ENCODE measurements at places on chromosomes 13 and 19.

- DNase-seq = peak; percentile 27
Observed at GRCh38 chr19:32691952-32692726, 518 bp downstream of the NUDT19 start.

- no peak for DNase-seq
Observed at GRCh38 chr19:44356383-44357111, at the start of gene ZNF112. Gene ZNF112, minus strand, starts transcription at chr19:44356680. Its CDS starts 16,141 bp downstream, at chr19:44340539.

DNA sequence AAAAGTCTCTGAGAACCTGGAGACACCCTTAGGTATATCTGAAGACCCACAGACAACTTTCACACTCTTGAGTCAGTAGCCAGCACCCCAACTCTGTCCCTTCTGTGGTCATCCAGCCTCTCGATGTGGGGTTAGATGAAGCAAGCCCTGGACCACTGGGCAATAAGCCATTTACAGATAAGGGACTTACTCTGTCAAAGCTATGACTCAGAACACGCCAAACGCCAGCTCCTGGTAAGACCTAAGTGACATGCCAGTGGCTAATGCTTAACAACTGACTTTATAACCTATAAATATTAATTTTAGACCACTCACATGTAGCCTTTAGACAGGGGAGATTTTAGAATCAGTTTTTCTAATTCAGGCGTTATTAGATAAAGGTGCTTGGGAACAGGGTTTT lies 85.7 kb downstream of the SHISA2 start:
- no peak for DNase-seq

DNA sequence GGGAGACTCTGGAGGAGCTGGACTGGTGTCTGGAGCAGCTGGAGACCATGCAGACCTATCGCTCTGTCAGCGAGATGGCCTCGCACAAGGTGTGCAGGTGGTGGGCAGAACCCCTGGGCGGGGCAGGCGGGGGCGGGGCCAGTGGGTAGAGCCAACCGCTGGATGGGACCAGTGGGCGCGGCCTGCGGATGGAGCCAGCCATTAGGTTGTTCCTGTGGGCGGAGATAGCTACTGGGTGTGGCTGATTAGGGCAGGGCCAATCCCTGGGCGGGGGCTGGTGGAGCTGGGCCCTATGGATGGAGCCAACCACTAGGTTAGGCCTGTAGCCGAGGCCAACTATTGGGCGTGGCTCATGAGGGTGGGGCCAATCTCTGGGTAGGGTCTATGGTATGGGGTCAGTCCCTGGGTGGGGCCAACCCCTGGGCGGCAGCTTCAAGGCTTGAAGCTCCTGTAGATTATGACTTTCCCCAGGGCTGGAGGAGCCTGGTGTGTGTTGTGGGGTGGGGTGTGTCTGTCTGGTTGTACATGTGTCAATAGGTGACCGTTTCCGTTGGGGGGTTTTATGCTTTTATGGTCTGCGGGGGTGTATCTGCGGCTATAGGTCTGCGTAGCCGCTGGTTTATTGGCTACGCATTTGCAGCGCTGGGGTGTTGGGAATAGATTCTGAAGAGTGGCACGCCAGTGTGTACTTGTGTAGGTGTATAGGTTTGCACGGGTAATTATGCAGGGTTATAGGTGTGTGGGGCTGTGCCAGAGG lies 30.7 kb downstream of the PDE4A start:
- no peak for DNase-seq

- DNase-seq = no peak
Observed at GRCh38 chr19:56839652-56840450, 675 bp downstream of the PEG3 start.

- no peak for DNase-seq
Observed at GRCh38 chr13:76715621-76716020, 170.6 kb downstream of the KCTD12 start.

DNA sequence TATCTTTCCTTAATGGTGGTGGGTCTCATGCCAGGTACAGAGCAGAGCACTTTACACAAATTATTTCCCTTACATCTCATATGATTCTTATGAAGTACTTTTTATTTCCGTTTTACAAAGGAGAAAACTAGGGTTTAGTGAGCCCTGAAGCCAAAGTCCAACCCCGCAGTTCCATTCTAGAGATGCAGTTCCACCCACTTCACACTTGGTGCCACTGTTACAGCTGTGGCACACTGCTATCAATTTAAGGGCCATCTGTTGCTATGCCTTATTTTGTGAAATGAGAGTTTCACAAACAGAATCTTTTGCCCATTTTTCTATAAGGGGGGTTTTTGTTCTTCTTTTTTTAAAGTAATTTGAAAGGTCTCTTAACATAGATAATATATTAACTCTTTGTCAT lies 12.9 kb downstream of the MIPEP start:
- DNase-seq = no peak

- no peak for DNase-seq
Observed at GRCh38 chr19:3712663-3713611, 4.8 kb downstream of the TJP3 start.

- no peak for DNase-seq
Observed at GRCh38 chr19:3983936-3984583, 1.2 kb downstream of the EEF2 start.

- no peak for DNase-seq
Observed at GRCh38 chr19:13849991-13850909, 26.7 kb upstream of the NANOS3 start.

- DNase-seq = no peak
Observed at GRCh38 chr13:46126056-46126455, 21.2 kb upstream of the CPB2 start.

- DNase-seq = no peak
Observed at GRCh38 chr13:67071918-67072598, 158.1 kb downstream of the PCDH9 start.

DNA sequence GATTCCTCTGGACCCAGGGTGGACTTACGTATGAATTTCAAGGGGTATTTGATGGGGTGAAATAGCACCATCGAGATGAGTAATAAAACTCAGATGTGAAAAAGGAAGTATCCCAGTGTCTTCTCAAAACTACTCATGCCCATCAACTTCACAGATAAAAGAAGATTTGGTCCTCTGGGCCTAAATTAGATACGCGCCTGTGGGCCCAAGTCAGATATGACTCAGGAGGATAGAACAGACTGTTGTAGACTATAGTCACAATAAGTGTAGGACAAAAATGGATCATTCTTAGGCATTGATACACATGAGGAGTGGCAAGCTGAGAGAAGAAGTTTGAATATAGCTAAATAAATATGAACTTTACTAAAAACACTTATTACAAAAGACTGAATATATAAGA lies 2438.8 kb downstream of the PCDH9 start:
- DNase-seq = no peak

DNA sequence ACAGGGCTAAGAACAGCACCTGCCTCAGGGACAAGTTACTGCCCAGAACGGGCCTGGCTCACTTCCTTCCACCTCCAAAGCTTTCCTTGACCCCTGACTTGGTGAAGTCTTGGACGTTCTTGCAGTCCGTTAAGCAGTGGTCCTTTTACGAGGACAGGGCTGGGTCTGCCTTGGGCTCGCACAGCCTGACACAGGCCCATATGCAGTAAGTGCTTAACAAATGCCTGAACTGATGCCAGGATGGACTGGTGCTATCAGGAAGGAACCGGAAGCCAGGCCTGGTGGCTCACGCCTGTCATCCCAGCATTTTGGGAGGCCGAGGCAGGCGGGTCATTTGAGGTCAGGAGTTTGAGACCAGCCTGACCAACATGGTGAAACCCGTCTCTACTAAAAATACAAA lies 1.8 kb upstream of the PLK5 start:
- DNase-seq = no peak

- DNase-seq = no peak
Observed at GRCh38 chr19:33283589-33283988, 18.7 kb downstream of the CEBPA start.

DNA sequence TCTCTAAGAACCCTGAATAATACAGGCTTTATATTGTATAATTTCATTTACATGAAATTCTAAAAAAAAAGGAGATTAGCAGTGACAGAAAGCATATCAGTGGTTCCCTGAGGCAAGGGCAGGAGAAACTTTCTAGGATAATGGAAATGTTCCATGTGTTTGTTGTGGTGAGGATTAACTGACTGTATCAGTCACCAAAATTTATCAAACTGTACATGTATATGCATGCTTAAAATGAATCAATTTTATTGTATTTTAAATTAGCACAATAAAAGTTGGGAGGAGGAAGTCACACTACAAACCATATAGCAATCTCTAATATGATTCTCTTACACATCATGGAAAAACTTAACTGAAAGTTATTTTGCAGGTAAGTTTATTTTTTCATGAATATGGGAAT lies 396.8 kb downstream of the EFNB2 start:
- DNase-seq = no peak

- DNase-seq = no peak
Observed at GRCh38 chr19:46924874-46925547, 64.2 kb downstream of the ARHGAP35 start.

- DNase-seq = peak; percentile 11
Observed at GRCh38 chr13:43879755-43880181, at the start of gene LACC1. Gene LACC1, plus strand, starts transcription at chr13:43879904. Its CDS starts 1,082 bp downstream, at chr13:43880986.

- no peak for DNase-seq
Observed at GRCh38 chr13:22926748-22927400, 253.9 kb upstream of the SGCG start.

DNA sequence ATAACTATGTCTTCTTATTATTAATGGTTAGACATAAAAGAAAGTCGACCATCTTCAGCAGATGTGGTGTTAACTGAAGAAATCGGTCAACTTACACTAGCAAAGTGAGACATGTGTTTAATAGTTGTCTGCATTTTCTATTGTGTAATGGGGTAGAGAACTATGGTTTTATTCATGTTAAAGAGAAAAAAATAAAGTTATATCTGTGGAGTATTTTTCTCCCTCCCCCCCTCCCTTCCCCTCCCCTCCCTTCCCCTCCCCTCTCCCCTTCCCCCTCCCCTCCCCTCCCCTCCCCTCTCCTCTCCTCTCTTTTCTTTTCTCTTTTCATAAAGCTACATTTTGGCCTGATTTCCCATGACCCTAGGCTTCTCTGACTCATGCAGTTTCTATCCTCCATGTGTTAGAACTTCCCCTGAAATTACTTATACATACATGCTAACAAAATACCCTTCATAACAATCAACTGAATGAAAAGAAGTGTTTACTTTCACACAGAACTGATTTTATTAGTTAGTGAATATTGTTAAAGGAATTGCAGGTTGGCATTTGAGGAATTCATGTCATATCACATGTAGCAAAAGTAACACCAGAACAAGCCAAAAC lies 1431.0 kb upstream of the ATXN8OS start:
- DNase-seq = no peak

GRCh38 chr13:73225990-73226389 lies 167.2 kb downstream of the KLF5 start:
- DNase-seq = no peak
